ENCODE measurements at places on chromosomes 16 and 17. TPM values are rescaled to one million over a fixed set of nuclear protein-coding genes. Genes with fewer than 3 reads are reported as not detected.

The TMEM88 gene
- 0.40 TPM for total RNA-seq

The TPSAB1 gene
- not detected for total RNA-seq

The SLC47A2 gene
- total RNA-seq: 0.06 TPM

The LGALS9B gene
- total RNA-seq: not detected

The KRTAP9-8 gene
- total RNA-seq: not detected

The TLCD2 gene
- total RNA-seq: 3.6 TPM

The TUBG2 gene
- 9.3 TPM for total RNA-seq

The SEPTIN12 gene
- total RNA-seq: not detected

The TPPP3 gene
- 0.66 TPM for total RNA-seq

The DHRS7C gene
- total RNA-seq: not detected

The TEX19 gene
- total RNA-seq: not detected

The RASD1 gene
- 3.6 TPM for total RNA-seq

The MRPL58 gene
- 30.6 TPM for total RNA-seq

The CTRL gene
- total RNA-seq: 0.75 TPM

The USP43 gene
- total RNA-seq: 0.06 TPM

The CES5A gene
- total RNA-seq: not detected

The EVI2B gene
- 0.13 TPM for total RNA-seq

The AFMID gene
- total RNA-seq: 48.4 TPM

The CXCL16 gene
- total RNA-seq: 1.5 TPM

The C17orf78 gene
- total RNA-seq: not detected

The TBC1D28 gene
- total RNA-seq: not detected

The SRCIN1 gene
- under 0.01 TPM for total RNA-seq

The C16orf74 gene
- 7.0 TPM for total RNA-seq

The NTN1 gene
- total RNA-seq: 2.9 TPM

The HCRT gene
- not detected for total RNA-seq

The HSPB9 gene
- total RNA-seq: not detected

The MYLK3 gene
- 0.26 TPM for total RNA-seq

The CACNA1G gene
- 0.37 TPM for total RNA-seq

The KIFC3 gene
- 52.8 TPM for total RNA-seq

The TIGD7 gene
- 7.5 TPM for total RNA-seq

The TSNAXIP1 gene
- total RNA-seq: 0.99 TPM

The SLC13A2 gene
- not detected for total RNA-seq

The SULT1A4 gene
- 0.75 TPM for total RNA-seq

The TOX3 gene
- not detected for total RNA-seq

The SARM1 gene
- 6.5 TPM for total RNA-seq

The HAGH gene
- total RNA-seq: 85.5 TPM

The HBQ1 gene
- total RNA-seq: not detected

The NGFR gene
- total RNA-seq: 0.13 TPM

The RHOT2 gene
- 27.2 TPM for total RNA-seq

The CD300LF gene
- total RNA-seq: not detected

The SP6 gene
- 0.13 TPM for total RNA-seq

The SOST gene
- 3.4 TPM for total RNA-seq

The RAC3 gene
- total RNA-seq: 4.8 TPM

The DUS1L gene
- 50.7 TPM for total RNA-seq

The TRPV3 gene
- total RNA-seq: 0.68 TPM

The NPIPA2 gene
- total RNA-seq: not detected

The TP53TG3 gene
- total RNA-seq: 0.25 TPM

The SMIM5 gene
- not detected for total RNA-seq

The GLG1 gene
- total RNA-seq: 240 TPM

The TMUB2 gene
- total RNA-seq: 23.5 TPM

The MT1E gene
- 90.1 TPM for total RNA-seq

The C1QTNF1 gene
- 208 TPM for total RNA-seq

The TBC1D3K gene
- not detected for total RNA-seq

The CCL17 gene
- total RNA-seq: not detected

The SAMD14 gene
- total RNA-seq: 0.53 TPM

Data from aortic smooth muscle cell (primary cell).